CD4-positive, alpha-beta T cell (primary cell): ENCODE measurements at places on chromosomes 5 and 9. TPM values are rescaled to one million over a fixed set of nuclear protein-coding genes. Genes with fewer than 3 reads are reported as not detected.

The ANKRD18A gene
- total RNA-seq, result 7.2 TPM

- no peak for DNase-seq
- H3K36me3 ChIP-seq, result no peaks in the 10 kb centered on the region
- no peak overlapping the region for H3K4me3 ChIP-seq
- no peak overlapping the region for H3K27ac ChIP-seq
- no peaks in the 10 kb centered on the region for H3K27me3 ChIP-seq
Observed at GRCh38 chr5:53360811-53361210, 119.6 kb upstream of the FST start.

DNA sequence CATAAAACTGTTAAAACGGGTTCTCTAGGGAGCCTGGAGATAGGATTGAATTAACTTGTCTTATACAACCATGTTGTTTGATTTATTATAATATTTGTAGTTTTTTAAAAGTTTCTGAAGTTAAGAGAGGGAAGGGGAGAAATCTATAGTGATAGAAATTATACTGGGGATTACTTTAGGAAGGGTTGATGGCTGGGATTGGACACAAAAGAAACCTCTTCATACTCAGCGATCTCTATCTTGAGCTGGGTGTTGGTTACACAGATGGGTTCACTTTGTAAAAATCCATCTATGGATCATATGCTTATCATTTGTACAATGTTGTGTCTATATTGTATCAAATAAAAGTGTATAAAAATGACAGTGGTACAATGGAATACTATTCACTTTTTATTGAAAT is 30.0 kb downstream of the TNPO1 start:
- peaks cover 2% of the 10 kb centered on the region for H3K36me3 ChIP-seq
- no peak overlapping the region for H3K27ac ChIP-seq
- no peaks in the 10 kb centered on the region for H3K27me3 ChIP-seq

- H3K4me1 ChIP-seq, result no peaks in the 10 kb centered on the region
- DNase-seq, result no peak
- no peak overlapping the region for H3K27ac ChIP-seq
- no peak overlapping the region for H3K4me3 ChIP-seq
Observed at GRCh38 chr5:129018837-129019236, 53.5 kb downstream of the SLC27A6 start.

The NEUROG1 gene
- total RNA-seq, result not detected
